ENCODE measurements at places on chromosomes 3 and 15.

GRCh38 chr15:94671858-94672532 lies 440.6 kb downstream of the MCTP2 start:
- no peak for DNase-seq

DNA sequence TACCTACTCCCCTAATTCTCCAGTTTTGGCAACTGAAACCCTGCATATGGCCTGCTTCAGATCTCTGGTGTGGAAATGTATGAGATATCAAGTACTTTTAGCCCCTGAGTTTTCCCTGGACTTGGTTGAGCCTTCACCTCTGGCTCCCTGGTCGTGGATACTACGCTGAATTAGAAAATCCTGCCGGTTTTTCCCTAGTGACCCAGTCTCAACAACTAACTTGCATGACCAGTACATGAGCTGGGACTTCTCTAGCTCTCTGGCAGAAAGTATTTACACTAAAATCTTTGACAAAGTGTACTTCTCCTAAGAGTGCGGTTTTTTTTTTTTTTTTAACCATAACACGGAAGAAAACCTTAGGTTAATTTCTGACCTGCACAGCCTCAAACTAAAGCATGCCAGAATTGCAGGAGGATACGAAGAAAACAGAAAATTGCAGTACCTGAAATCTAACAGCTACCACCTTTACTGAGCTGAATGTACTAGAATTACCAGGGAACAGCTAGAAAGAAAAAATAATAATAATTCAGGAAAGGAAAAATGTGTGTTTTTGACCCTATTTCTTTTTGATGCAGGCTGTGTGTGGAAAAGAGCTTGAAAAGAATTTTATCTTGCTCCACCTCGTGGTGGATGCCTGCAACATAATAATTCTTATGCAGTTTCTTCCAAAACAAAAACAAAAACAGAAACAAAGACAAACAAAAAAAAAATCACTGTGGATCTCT lies 165.6 kb downstream of the GMNC start:
- no peak for DNase-seq

DNA sequence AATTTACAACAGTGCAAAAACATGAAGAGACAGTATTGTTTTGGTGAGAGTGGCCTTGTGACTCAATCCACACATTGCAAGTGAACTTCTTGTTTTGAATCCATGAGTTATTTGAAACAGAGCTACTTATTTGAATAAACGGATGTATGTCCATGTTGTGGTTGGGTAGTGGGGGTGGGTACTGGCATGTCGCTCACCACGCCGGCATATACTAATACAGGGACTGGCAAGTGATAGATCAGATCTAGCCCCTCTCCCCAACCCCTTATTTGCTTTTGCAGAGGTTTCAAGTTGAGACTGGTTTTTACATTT lies 83.8 kb downstream of the EDEM1 start:
- no peak for DNase-seq

DNA sequence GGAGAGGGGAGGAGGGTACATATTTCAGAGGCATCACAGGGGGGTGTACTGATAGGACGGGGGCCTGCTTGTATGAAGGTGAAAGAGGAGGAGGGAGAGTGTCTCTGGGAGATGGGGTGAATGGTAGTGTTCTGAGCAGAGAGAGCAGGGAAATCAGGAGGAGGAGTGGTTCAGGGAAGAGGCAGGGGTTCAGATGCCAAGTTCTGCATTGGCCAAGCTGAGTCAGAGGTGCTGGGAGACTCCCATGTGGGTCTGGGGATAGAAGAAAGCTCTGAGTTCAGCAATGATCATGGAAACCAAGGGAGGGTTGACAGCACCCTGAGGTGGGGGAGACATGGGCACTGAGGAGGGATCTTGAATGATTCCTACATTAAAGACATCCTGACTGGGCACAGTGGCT lies 3.0 kb downstream of the CYP8B1 start:
- DNase-seq: no peak

- DNase-seq: no peak
Observed at GRCh38 chr3:45125550-45126026, 20.6 kb downstream of the CDCP1 start.

GRCh38 chr3:116444819-116445310 lies 422 bp downstream of the LSAMP start:
- DNase-seq: peak; percentile 33

- DNase-seq: no peak
Observed at GRCh38 chr15:77986891-77987764, 90.4 kb downstream of the TBC1D2B start.

DNA sequence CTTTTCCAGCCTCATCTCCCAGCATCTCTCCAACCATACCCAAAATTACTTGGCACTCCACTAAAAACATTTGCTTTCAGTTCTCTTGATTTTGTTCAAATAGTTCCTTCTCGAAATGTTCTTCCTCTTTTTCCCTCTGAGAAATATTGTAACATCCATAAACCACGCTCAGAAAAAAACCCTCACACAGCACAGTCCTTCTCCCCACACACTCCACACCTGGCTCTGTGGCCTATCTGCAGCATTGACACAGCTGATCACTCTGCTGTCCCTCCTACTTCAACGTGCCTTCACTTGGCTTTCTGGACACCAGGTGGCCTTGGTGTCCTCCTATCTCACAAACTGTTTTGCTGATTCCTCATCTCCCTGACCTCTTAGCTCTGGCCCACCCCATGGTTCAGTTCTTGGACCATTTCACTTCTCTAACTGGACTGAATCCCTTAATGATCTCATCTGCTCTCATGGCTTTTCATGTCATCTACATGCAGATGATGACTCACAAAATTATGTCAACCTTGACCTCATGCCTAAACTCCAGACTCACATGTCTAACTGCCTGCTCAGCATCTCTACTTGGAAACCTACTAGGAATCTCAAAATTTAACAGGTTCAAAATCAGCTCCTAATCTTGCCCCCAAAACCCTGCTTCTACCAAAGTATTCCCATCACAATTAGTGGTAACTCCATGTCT lies 93.3 kb downstream of the TRIM42 start:
- DNase-seq: no peak

GRCh38 chr3:69385723-69386555 lies at the start of gene FRMD4B:
FRMD4B (minus strand) TSS chr3:69386088; CDS start chr3:69385989, 99 bp downstream.
- DNase-seq: no peak

DNA sequence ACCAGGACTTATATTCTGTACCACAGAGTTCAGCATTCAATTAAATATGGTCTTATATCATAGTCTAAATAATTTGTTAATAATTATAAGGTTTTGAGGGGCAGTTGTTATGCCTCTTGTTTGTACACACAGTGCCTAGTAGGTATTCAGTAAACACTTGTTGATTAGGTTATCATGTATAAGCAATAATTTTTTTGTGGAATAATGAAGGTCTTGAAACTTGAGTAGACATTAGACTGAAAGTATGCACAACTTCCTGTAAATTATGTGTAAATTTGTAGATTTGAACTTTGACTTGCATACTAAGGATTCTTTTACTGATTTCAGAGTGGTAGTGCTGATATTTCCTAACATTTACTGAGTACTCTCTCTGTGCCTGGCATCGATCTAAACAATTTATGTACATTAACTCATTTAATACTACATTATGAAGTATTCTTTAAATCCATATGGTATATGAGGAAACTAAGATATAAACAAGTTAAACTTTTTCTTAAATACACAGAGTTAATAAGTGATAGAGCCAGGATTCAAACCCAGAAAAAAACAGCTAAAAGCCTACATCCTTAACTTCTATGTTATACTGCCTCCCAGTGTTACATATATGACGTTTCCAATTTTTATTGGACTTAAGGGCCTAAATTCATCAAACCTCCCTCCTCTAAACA lies 65.1 kb downstream of the GLCE start:
- DNase-seq: no peak

DNA sequence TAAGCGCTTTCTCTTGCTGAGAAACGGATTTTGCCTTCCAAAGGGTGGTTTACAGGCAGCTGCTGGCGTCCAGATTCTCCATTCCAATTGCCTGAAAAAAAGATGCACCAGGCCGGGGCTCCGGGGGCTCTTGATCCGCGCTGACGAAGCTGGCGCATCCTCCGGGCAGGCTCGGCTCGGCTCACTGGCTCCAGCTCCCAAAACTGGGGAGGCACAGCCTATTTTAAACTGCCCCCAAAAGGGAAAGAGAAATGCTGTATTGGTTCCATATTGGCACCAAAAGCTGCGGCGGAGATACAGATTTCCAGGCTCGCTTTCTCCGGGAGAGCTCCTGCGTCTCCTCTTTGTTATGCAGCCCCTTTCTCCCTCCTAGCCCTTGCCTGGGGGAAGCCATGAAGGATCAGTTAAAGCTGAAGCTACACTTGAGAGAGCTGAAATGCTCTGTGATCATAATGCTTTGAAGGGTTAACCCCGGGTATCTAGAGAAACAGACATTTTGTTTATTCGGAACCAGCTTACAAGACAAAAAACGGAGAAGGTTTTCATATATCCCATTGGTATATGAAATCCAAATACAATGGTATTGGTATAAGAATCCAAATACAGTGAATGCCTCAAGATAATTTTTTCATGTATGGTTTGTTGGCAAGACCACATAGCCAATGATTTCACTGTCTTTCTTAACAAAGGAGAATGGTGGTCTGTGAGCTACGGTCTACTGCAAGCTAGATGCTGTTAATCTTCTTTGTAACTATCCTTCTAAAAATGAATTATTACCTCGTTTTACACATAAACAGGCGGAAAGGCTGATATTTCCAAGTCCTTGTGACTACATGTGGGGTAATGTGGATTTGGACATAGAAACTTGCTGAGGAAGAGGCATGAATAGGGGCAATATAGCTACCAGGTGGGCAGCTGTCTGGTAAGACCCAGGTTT lies 693 bp downstream of the CD200 start:
- DNase-seq: peak; percentile 52

DNA sequence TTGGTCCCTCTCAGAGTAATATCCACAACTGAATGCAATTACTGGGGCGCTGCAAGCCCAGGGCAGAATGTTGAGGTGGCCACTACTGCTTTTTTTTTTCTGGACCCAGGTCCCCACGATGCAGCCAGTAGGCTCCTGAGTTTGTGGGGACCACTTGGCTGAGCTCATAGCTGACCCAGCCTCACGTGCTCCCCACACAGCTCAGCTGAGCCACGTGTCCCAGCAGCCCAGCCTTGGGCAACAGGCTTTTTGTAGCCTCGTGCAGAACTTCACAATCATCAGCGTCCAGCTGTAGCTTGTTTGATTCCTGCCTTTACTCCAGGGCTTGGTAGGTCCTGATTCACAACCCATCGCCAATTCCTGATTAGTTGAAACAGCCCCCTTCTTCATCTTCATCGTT lies 117.3 kb downstream of the ETFA start:
- no peak for DNase-seq

- no peak for DNase-seq
Observed at GRCh38 chr15:66240240-66240794, 13.2 kb downstream of the MEGF11 start.

- no peak for DNase-seq
Observed at GRCh38 chr3:41200669-41201021, 1.3 kb downstream of the CTNNB1 start.

DNA sequence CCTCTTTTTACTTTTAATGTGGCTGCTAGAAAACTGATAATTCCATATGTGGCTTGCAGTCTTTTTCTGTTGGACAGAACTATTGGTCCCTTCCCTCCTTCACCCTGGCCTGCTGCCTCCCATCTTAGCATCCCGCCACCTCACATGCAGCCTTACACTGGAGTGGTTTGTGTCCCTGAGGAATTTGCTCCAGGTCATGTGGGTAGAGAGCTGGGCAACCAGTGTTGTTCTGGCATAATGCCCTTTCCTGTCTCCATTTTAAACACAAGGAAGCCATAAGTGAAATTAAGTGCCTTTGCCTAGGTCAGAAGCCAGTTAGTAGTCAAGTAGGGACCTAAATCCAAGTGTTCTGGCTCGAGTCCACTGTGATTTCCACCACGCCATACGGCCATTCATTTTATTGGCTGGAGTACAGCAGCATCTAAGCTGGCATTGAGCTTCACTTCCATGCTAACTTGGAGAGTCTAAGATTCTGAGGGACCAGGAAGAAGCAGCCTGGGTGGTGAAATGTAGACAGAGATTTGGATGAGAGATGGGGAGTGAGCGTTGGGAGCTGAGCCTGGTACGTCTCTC lies 46.0 kb upstream of the PLXNA1 start:
- no peak for DNase-seq

DNA sequence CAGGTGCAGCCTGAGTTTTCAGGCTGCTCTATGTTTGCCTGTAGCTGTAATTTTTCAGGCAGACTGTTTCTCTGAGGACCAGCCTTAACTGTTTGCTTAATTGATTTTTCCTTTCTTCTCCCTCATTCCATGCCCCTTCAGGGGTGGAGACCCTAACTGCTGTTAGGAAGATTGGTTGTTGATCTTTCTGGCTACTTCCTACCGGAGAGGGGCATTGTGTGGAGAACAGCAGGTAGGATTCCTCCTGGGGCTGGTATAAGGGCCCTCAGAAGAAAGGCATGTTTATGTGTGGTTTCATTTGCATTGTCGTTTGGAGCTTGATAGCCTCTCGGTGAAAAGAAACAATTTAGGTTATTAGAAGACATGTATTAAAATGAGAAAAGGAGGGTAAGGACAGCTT lies 56.9 kb upstream of the GOLGA6L2 start:
- DNase-seq: no peak

DNA sequence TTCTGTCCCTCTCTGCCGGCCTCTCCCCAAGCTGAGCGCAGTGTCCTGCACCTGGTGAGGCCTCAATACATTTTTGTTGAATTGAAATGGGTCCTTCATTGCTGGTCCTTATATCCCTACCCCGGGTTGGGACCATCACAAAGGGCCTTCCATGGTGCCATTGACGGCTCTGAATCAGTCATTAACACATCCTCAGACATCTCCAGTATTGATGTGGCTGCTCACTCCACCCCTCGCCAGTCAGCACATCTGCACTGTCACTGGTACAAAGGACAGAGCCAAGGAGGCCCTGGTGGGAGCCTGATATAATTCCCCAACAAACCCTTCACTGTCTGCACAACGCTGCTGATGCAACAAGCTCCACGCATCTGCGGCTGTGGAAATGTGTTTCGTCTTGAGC lies 191.6 kb upstream of the TOPAZ1 start:
- no peak for DNase-seq

DNA sequence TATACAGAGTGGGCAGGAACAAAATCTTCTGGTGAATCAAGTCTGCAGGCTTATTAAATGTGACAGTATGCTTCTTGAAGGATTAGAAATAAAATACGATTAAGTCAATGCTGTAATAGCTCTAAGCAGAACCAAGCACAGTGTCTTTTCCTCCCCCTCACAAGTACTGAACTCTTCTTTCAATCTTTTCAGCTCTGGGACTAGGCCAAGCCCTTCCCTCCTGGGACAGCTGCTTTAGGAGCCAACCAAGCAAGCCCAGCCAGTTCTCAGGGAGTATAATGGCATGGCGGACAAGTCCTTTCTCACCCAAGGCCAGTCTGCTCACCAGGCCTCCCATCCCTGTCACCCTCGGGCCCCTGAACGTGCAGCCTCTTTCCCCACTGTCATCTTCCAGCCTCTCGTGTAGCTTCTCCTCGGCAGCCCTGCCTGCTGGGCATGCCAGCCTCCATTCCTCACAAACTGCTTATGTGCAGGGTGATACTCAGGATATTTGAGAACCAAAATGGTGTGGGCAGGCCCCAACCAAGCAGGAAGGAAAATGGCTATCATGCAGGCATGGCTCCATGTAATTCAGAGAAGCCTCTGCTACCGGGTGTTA lies 8.4 kb upstream of the PPP1R2 start:
- DNase-seq: no peak

- DNase-seq: no peak
Observed at GRCh38 chr3:10204921-10205320, 40.2 kb downstream of the IRAK2 start.

GRCh38 chr15:59885832-59886231 lies 118.3 kb upstream of the FOXB1 start:
- DNase-seq: peak; percentile 80

GRCh38 chr3:148230473-148230872 lies 467.2 kb upstream of the AGTR1 start:
- no peak for DNase-seq
